ENCODE measurements at places on chromosomes 11 and 22. TPM values are rescaled to one million over a fixed set of nuclear protein-coding genes. Genes with fewer than 3 reads are reported as not detected.
A peak's percentile ranks its signal among the peaks of the same experiment; 100 is the strongest.

DNA sequence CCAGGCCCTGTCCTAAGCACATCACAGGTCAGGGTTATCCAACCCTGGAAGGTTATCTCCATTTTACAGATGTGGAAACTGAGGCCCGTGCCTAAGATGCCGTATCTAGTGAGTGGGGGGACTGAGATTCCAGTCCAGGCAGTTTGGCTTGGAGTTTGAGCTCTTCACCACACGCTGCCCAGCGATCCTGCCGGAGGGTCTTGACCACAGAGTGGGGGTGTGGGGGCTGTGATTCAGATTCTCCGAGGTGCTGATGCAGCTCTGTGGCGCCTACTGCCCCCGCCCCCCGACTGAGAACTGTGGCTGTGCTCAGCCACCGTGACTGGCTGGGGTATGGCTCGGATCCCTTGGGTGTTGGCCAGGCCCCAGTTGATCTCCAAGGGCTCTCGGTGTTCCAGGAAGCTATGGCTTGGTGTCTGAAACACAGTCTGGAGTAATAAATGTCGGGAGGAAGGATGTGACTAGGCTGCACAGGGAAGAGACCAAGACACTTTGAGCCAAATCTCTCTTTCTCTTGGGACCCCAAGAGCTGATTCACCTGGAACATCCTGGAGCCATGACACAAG, 60.6 kb upstream of the RASD2 start:
- H3K27ac ChIP-seq = no peak overlapping the region
- no peaks in the 10 kb centered on the region for H3K36me3 ChIP-seq
- H3K4me3 ChIP-seq = no peak overlapping the region
- no peak for DNase-seq
- no peaks in the 10 kb centered on the region for H3K27me3 ChIP-seq
- H3K4me1 ChIP-seq = peaks cover 15% of the 10 kb centered on the region

DNA sequence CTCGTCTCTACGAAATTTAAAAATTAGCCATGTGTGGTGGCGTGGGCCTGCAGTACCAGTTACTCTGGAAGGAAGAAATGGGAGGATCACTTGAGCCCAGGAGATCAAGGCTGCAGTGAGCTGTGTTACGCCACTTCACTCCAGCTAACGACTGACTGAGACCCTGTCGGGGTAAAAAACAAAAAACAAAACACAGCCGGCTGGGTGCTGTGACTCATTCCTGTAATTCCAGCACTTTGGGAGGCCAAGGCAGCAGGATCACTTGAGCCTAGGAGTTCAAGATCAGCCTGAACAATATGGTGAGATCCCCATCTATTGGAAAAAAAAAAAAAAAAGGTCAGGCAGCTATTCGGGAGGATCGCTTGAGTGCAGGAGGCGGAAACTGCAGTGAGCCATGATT, 2.4 kb downstream of the PAFAH1B2 start:
- H3K4me1 ChIP-seq = peaks cover 58% of the 10 kb centered on the region
- H3K27me3 ChIP-seq = no peaks in the 10 kb centered on the region
- H3K27ac ChIP-seq = no peak overlapping the region
- H3K36me3 ChIP-seq = no peaks in the 10 kb centered on the region
- H3K4me3 ChIP-seq = peak overlapping the region; percentile 77

DNA sequence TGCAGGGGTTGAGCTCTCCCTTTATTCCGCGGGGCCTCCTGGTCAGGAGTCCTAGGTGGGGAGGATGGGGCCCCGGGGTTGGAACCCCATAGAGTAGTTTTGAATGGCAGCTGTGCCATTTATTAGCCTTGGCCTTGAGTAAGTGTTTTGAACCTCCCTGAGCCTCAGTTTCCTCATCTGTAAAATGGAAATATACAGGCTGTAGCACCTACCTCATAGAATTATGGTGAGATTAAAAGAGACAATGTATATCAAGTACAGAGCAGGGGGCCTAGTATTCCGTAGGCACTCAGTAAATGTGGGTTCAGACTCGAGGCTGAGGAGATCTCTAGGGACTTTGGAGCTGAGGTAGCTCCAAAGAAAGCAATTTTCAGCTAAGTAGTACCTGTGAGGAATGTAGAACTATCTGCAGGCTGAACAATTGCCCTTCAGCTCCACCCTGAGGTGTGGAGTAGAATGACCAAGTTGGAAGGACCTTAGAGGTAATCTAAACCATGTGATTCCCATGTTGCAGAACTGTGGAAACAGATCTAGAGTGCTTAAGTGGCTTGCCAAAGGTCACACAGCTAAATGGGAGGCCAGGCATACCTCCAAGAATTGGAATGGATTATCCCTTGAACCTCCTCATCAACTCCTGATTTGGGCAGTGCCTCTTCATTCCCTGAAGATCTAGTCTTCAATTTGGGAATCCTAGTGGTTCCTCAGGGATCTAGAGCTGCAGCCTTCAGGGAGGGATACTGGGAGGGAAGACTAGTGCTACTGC, 682 bp downstream of the PGAP2 start:
- H3K27ac ChIP-seq = peak overlapping the region; percentile 84
- peak overlapping the region; percentile 84 for H3K4me3 ChIP-seq
- H3K4me1 ChIP-seq = peaks cover 10% of the 10 kb centered on the region

Gene OR52H1
- total RNA-seq = not detected

GRCh38 chr22:40178417-40179409, 988 bp downstream of the TNRC6B start:
- peaks cover 74% of the 10 kb centered on the region for H3K4me1 ChIP-seq
- no peaks in the 10 kb centered on the region for H3K27me3 ChIP-seq
- DNase-seq = peak; percentile 30
- H3K36me3 ChIP-seq = no peaks in the 10 kb centered on the region

Gene C11orf97
- total RNA-seq = not detected

Gene OR5I1
- not detected for total RNA-seq

Gene BTBD18
- total RNA-seq = not detected

DNA sequence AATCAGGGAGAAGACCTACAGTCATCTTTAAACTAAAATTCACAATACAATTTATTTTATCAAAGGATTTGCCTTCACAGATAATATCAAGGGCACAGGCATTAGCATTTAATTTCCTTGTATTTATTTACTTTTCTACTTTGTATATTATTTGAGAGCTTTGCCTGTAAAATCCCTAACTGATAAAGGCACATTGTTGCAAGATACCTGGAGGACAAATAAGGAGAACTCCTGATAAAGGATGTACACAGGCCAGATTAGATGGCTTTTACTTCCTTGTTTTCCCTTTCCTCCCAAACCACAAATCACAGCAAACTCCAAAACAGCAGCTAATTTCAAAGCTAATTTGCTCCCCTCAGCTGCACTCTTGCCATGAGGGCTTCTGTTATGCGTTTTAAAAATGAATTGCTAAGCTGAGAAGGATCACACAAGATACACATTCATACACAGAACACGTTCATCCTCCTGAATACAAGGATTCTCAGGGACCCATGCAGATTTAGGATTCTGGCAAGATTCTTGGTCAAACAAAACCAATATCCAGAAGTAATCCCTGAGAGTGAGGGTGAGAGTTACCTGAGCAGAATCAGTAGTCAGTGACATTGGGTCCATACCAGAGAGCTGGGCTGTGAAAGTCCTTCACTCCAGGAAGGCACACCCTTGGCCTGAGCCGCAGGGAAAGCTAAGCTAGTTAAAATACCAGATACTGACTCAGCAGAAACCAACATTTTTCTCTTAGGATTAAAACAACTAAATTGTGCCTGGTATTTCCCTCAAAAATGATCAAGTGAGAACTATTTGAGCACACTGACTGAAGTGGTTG, 100.3 kb upstream of the CLPB start:
- H3K4me1 ChIP-seq = no peaks in the 10 kb centered on the region
- no peak overlapping the region for H3K27ac ChIP-seq
- no peaks in the 10 kb centered on the region for H3K36me3 ChIP-seq
- peaks cover 13% of the 10 kb centered on the region for H3K27me3 ChIP-seq
- DNase-seq = no peak

GRCh38 chr11:42901084-42901483, 410.7 kb upstream of the API5 start:
- no peak overlapping the region for H3K4me3 ChIP-seq
- DNase-seq = no peak
- H3K4me1 ChIP-seq = no peaks in the 10 kb centered on the region
- no peaks in the 10 kb centered on the region for H3K36me3 ChIP-seq

DNA sequence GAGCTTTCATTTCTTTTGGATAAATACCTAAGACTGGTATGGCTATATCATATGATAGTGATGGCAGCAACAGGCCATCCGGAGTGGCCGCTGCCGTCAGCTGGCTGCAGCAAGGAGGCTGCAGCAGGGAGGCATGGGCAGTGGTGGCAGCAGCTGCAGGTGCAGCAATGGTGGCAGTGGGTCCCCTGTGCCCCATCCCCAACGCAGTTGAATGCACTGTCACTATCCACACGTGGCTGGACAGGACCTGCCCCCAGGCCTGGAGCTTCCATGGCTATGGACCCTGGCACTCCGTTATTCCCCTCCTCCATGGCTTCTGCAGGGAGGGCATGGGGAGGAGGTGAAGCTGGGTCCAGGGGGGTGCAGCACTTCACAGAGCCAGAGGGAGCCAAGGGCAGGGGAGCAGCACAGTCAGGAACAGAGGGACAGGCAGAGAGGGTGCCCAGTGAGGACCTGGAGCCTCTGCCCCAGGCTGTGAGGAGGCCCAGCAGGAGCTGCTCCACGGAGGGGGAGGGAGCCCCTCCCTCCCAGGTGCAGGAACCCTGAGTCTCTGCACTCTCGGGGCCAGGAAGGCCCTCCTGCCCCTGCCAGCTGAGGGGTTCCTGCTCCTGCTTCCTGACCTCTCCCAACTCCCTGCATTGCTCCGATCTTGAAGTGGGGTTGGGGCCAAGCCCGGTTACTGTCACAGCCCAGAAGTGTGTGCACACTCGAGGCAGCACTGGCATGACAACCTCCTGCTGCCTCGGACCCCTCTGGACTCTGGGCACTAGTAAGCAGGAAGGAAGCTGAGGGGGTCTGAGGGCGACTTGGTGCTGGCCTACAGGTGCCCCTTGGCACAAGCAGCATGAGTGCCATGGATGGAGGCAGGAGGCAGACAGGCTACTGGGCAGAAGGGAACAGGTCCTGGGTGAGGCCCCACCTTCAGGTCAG, 466.3 kb downstream of the GUCY1A2 start:
- no peaks in the 10 kb centered on the region for H3K4me1 ChIP-seq
- H3K36me3 ChIP-seq = no peaks in the 10 kb centered on the region
- H3K27ac ChIP-seq = no peak overlapping the region
- H3K4me3 ChIP-seq = no peak overlapping the region
- no peaks in the 10 kb centered on the region for H3K27me3 ChIP-seq
- no peak for DNase-seq

DNA sequence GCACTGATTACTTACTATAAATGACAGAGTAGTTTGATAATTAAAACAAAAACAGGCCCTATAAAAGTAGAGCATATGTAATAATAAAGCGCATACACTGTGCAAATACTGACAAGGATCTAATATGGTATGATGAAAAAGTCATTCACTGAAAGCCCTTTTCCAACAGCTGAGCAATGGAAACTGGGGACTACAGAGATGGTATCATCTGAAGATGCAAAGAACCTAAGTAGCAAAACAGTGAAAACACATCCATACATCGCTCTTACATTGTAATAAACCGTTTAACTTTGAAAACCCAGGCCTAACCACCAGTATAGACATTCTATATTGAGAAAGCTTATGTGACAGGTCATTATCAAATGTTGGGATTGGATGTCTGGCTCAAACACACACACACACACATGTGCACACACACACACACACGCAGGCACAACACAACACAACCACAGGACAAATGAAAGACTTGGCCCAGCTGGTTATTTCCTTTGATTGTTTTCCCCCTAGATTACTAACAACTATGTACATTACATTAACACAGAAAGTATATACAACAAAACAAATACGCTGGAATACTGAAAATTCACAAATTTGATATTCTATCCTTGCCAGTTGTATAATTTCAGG, 119.5 kb downstream of the APOL5 start:
- peaks cover 97% of the 10 kb centered on the region for H3K4me1 ChIP-seq
- H3K27me3 ChIP-seq = no peaks in the 10 kb centered on the region
- no peaks in the 10 kb centered on the region for H3K36me3 ChIP-seq
- peak overlapping the region; percentile 10 for H3K27ac ChIP-seq
- DNase-seq = no peak

- H3K4me3 ChIP-seq = no peak overlapping the region
- no peaks in the 10 kb centered on the region for H3K36me3 ChIP-seq
- no peak overlapping the region for H3K27ac ChIP-seq
- no peaks in the 10 kb centered on the region for H3K27me3 ChIP-seq
These were observed 42.3 kb downstream of the OSBPL5 start for GRCh38 chr11:3122775-3123201.

DNA sequence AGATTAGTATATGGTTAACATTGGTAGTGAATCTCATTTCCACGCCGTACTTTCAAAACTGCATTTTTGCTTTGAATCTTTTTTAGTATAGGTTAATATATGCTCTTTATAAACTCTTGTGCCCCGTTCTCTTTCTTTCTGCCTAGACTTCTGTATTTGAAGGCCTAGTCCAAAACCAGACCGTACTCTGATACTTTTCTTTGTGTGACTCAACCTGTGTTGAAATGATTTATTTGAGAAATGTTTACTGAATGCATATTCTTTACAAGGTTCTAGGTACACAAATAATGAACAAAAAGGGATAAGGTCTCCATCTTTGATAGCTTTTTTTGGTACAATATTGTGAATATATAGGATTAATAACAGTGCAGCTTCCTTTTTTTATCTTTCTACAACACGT, 68.3 kb downstream of the HIPK3 start:
- no peaks in the 10 kb centered on the region for H3K27me3 ChIP-seq
- H3K36me3 ChIP-seq = peaks cover 18% of the 10 kb centered on the region
- no peak for DNase-seq
- peaks cover 51% of the 10 kb centered on the region for H3K4me1 ChIP-seq

Gene RAG2
- total RNA-seq = not detected

DNA sequence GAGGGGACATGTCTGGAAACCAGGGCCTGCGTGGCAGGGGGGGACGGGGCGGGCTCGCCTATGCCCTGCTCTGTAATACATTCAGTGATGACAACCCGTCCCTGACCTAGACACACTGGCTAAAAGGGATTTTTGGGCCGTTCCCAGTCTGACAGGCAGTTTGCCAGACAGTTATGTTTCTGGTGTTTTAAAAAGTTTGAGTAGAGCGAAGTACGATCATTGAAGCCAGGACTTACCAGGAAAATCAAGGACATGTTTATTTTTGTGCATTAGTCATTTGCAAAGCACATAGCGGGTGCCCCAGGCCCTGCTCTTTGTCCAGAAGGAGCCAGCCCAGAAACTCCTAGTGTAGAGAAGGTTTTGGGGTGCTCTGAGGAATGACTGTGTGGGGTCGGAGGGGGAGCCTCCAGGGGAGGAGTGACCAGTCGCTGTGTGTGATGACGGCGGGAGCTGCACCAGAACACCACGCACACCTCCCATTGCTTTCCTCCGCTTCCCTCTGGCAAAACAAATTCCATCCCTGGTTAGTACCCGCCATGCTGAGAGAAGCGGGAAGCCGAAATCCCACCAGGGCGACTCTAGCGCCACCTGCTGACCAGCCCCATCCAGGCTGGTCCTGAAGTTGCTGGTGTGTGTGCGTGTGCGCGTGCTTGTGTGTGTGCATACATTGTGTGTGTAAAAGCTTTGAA, 50.8 kb downstream of the FBLN1 start:
- peak; percentile 84 for DNase-seq
- peak overlapping the region; percentile 86 for H3K27ac ChIP-seq
- peaks cover 6% of the 10 kb centered on the region for H3K36me3 ChIP-seq
- H3K27me3 ChIP-seq = no peaks in the 10 kb centered on the region
- no peak overlapping the region for H3K4me3 ChIP-seq

- H3K36me3 ChIP-seq = no peaks in the 10 kb centered on the region
- no peak overlapping the region for H3K4me3 ChIP-seq
These were observed 782 bp upstream of the TTC12 start for GRCh38 chr11:113313601-113314000.
